ENCODE measurements at places on chromosomes 11 and 22.

- DNase-seq: no peak
Observed at GRCh38 chr11:68756171-68756766, 4.9 kb upstream of the TESMIN start.

GRCh38 chr11:96063053-96063452, 139.1 kb upstream of the MTMR2 start:
- DNase-seq: no peak

DNA sequence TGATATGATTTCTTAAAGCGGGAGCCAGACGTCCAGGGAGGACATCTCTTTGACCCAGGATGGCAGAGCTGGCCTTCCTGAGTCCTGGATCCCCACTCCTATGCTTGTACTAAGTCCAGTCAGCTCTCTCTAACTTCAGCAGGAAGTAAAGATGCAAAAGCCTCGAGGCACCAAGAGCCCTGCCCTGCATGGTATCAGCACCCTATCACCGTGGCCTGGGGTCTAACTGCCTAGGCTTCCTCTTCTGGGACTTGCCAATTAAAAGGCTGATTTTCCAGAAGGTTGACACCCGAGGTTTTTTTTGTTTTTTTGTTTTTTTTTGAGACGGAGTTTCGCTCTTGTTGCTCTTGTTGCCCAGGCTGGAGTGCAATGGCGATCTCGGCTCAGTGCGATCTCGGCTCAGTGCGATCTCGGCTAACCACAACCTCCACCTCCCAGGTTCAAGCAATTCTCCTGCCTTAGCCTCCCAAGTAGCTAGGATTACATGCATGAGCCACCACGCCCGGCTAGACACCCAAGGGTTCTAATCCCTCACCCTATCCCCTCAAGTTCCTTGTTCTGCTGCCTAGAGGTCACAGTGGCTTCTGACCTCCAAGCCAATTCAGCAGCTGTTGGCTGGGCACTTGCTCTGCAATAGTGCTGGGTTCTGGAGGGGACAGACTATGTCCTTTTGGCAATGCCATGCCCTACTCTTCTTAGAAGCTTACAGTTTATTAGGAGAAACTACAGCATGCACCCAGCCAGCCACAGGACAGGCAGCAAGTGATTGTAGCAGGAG, 50.6 kb upstream of the FTH1 start:
- DNase-seq: no peak

DNA sequence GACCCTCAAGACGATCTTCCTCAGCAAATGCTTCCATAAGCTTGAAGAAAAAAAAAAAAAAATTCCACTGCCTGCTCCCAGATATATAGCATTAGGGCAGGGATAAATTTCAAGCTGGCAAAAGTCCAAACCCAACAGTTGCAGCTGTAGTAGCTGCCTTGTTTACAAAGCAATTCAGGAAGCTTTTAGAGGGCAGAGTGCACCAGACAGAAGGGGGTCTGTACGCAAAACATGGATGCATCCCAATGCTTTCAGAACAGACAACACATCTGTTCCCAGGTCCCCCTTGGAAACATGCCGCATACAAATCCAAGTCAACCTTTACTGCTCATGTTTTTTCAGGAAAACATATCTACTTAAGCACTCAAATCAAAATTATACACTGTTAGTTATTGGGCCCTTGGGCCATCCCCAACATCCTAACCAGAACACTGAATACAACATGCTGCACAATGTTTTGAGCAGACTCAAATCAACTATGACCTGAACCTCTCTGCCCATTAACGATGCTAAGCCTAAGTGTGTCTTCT, 94.5 kb downstream of the CADM1 start:
- no peak for DNase-seq

DNA sequence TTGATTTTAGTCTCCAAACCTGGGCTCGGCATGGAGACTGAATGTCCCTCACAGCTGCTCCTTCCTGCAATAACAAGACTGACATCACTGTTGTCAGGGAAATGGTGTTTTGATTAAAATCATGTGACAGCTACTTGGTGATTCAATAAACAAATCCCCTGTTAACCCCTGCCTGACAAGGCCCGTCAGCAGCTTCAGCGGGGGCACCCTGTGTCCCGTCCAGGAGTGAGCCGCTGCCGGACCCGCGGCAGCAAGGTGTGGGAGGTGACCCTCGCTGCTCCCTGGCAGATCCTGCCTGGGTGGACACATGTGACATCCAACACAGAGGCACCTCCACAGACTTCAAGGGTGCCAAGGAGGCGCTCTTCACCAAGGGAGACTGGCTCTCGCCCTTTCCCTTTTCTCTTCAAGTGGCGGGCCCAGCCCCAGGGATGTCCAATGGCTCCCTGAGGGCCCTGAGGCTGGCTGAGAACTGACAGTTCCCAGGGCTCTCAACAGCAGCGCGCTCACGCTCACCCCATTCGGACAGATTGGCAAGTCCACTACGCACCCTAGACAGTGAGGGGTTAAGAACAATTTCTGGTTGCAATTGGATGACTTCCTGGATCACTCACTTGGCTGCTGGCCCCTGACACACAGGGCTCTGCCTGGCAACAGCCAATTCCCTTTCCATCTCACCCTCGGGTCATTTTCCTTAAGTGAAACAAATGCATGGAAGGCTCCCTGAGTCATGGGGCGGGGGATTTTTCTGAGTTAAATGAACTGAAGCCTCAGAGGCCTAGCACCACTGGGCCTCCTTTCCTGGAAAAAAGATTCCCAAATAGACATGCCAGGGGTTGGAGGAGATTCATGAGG, 30.7 kb downstream of the PPP2R1B start:
- no peak for DNase-seq
